Bronchial epithelial cell (primary cell): ENCODE measurements at places on chromosomes 6 and 20.
A peak's percentile ranks its signal among the peaks of the same experiment; 100 is the strongest.

DNA sequence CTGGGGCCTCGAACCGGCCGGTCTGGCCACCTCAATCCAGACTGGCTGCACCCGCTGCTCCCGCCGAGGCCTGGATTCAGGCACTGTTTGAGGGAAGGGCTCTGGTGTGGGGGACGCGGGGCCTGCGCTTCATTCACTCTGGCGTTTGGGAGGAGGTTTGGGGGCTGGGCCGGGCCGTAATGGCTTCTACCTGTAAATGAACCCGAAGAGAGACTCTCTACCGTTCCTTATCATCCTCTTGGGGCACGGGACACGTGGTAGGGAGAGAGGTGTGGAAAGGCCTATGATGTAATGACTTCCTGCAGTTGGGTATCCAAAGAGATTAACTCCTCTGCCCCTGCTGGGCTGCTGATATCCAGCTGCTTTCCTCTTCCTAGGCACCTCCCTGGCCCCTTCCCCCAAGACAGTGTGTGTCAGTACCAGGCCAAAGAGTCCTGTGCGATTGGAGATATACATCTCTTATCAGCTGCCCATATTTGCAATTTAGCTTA lies 1.8 kb downstream of the FOXO3 start:
- peak; percentile 90 for DNase-seq

DNA sequence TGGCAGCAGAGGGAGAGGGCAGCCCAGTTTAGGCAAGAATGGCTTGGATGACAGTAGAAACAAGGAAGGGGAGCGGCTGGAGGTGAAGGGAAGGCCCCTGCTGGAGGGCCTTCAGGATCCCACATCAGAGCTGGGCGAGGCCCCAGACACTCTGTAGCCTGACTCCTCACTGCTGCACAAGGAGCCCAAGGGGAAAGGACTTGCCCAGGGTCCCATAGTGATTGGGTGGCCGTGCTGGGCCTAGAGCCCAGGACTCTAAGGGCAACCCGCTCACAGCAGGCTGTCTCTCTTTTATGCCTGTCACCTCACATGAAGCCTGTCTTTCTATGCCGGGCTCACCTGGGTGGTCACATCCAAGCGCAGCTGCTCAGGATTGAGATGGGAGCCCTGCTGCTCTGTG lies 9.3 kb downstream of the AARS2 start:
- DNase-seq = no peak

- DNase-seq = no peak
Measured at GRCh38 chr20:31666258-31667042, 28.7 kb downstream of the COX4I2 start.

- peak; percentile 45 for DNase-seq
Measured at GRCh38 chr20:52959125-52959524, 13.0 kb upstream of the TSHZ2 start.

GRCh38 chr6:4553387-4553786 lies 222.8 kb upstream of the CDYL start:
- DNase-seq = no peak

GRCh38 chr6:40293460-40294185 lies 293.5 kb downstream of the LRFN2 start:
- DNase-seq = no peak

- peak; percentile 31 for DNase-seq
Measured at GRCh38 chr20:18632196-18632789, 44.4 kb downstream of the DTD1 start.

- DNase-seq = no peak
Measured at GRCh38 chr6:131773284-131773950, 34.4 kb upstream of the ENPP1 start.

DNA sequence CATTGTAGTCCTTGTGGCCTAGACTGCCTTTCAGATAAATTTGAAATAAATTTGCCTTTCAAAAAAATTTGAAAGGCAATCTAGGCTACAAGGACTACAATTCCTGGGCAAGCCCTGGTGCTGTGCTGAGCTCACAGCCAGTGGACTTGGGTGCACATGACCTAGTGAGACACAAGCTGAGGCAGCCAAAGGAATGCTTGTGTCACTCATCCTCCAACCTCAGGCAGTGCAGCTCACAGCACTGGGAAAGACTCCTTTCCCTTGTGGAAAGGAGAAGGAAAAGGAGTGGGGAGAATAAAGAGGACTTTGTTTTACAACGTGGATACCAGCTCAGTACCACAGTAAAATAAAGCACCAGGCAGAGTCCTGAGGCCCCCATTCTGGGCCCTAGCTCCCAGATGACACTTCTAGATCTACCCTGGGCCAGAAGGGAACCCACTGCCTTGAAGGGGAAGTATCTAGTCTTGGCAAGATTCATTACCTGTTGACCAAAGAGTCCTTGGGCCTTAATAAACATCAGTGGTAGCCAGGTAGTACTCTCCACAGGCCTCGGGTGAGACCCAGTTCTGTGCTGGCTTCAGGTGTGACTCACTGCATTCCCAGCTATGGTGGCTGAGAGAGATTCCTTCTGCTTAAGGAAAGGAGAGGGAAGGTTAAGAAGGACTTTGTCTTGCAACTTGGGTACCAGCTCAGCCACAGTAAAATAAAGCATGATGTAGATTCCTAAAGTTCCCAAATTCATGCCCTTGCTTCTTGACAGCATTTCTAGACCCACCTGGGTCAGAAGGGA lies 659.7 kb upstream of the FLRT3 start:
- DNase-seq = peak; percentile 69

- peak; percentile 72 for DNase-seq
Measured at GRCh38 chr6:149864578-149865535, 698 bp upstream of the LRP11 start.

- no peak for DNase-seq
Measured at GRCh38 chr20:17316316-17317038, 89.6 kb downstream of the PCSK2 start.

GRCh38 chr20:32507998-32508774 lies 76.9 kb downstream of the NOL4L start:
- no peak for DNase-seq

- no peak for DNase-seq
Measured at GRCh38 chr6:145271577-145271976, 463.7 kb downstream of the EPM2A start.

GRCh38 chr20:51339721-51340450 lies 202.6 kb downstream of the NFATC2 start:
- no peak for DNase-seq

DNA sequence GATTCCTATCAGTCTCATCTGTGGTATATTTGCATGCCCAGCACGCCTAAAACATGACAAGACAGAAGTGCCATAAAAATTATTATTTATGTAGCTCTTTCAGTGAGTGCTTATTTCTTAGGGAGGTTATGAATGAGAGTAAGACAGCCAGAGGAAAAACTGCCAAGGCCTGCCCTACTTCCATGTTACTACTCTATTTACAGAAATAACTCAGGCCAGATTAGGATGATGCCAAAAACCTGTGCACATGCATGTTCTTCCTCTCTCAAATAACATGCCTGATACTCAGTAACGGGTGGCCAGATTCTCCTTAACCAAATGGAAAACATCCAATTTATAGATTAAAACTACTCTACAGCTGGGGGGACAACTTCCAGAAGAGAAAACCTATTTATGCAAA lies 45.7 kb downstream of the ILRUN start:
- no peak for DNase-seq

DNA sequence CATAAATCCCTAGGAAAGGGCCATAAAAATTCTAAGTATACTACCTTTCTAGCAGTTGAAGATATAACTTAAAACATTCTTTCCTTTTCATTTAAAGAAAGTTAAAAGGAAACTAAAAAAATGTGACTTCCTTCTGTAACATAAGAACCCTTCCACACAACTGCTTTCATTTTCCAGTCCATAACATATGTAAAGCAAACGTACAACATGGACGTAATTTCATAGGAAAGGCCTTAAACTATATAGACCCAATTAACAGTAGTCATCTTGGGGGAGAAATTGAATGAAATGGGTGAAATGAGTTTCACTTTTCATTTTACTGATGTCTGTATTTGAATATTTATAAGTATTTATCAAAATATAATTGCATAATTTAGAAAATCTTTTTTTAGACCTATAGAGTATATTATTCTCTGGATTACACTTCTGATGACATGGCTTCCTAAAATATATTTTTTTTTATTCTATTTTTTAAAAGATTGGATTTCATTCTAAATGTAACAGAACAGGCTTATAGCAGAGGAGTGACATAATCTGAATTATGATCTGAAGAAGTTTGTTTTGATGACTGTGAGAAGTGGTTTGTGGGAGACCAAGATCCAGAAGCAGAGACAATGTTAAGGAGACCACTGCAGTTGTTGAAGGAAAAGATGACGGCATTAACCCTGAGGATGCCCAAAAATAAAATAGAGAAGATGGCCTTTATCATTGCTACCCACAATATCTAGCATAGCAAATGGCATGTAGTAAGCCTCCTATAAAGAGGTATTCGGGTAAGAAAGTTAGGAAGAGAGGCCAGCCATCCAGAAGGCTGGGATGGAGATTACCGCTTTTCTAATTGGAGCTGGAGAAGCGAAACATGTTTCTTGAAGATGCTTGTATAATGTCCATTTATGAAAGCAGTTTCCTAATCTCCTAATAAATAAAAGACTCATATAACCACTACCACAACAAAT lies 260.4 kb downstream of the PTPRK start:
- no peak for DNase-seq

DNA sequence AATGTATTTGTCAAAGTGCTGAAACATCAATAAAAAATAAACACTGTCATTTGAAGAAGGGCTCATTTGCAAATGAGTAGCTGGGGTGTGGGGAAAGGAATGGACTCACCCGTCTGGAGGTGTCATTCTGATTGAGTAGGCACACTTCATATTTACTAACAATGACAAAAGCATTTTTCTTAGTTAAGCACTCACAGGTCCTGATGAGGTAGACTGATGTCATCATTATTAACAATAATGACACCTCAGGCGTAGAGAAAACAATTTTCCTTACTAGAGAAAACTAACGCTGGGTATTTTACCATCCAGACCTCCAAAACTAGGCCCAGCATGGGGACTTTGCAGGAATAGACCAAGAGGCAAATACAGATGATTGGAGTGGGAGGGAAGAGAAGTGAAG lies 76.0 kb downstream of the UNC5CL start:
- DNase-seq = peak; percentile 33

DNA sequence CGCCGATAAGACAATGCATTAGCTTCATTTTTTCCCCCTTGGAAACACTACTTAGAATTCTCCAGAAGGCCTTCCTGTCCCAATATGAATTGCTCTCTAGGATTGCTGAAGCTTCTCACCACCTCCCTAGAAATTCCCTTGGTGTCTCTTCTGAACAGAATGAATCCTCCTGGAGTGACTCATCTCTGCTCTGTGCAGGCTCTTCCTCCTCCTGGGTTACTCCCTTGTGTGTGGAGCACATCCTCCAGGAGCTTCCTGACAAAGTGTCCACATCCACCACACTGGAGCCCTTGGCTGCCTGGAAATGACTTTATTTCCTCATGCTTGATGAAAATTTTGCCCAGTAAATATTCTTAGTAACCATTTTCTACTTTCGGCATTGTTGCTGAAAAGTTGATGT lies 54.4 kb downstream of the DTNBP1 start:
- peak; percentile 85 for DNase-seq

- DNase-seq = no peak
Measured at GRCh38 chr6:34576286-34576955, 20.3 kb upstream of the SPDEF start.

GRCh38 chr6:19906171-19906570 lies 69.0 kb downstream of the ID4 start:
- no peak for DNase-seq

DNA sequence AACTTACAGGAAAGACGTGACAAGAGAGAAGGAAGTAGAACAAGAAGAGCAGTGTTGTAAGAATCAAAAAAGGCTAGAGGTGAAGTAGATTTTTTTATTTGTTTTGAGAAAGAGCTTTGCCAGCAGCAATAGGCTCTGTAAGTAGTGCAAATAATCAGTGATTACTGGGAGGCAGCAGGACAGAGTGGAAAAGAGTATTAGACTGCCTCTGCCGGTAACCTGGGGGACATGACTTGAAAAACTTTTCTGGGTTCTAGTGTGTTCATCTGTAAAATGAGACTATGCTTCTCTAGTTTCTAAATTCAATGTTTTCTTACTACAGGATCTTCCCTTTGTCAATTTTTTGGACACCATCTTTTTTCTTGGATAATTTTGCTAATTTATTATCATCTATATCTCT lies 5.8 kb upstream of the IRAK1BP1 start:
- DNase-seq = peak; percentile 12

- no peak for DNase-seq
Measured at GRCh38 chr6:9704989-9705388, 709.9 kb downstream of the TFAP2A start.

- no peak for DNase-seq
Measured at GRCh38 chr20:47300071-47300470, 56.4 kb downstream of the ZMYND8 start.
